GM23248 (cell line): ENCODE measurements at places on chromosomes 3 and 15. TPM values are rescaled to one million over a fixed set of nuclear protein-coding genes. Genes with fewer than 3 reads are reported as not detected.
A peak's percentile ranks its signal among the peaks of the same experiment; 100 is the strongest.

GRCh38 chr15:94524565-94524964 is 293.2 kb downstream of the MCTP2 start:
- no peak for DNase-seq

DNA sequence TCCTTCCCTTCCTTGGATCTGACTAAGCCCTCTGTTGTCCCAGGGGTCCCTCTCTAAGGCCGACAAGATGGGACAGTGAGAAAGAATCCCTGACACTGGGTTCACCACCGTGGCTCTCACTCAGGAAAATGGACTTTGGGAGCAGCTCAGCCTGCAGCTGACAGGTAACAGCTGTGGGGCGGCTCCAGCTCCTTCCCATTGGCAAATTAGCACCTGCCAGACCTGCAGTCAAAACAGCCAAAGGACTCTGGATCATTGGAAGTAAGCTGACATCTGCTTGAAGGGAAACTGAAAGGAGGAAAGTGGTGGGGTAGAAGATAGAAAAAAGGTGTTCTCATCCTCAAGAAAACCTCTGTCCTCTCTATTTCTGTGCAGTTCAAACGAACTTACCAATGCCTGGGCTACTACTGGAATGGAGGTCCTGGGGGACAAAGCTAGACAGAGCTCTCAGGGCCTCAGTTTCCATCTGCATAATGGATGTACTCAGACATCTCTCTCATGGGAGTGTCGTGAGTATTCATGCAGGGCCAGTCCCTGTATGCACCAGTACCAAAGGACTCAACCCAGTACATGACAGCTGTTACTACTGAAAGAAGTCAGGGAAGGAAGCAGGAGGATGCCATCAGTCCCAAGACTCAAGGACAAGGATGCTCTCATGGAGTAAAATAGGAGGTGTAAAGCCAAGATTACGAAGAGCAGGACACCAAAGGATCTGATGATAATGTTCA is 53.6 kb upstream of the DCLK3 start:
- no peak for DNase-seq

- DNase-seq, result peak; percentile 48
Observed at GRCh38 chr3:129756871-129757270, 136.6 kb downstream of the TMCC1 start.

GRCh38 chr3:61589856-61590255 is 28.5 kb downstream of the PTPRG start:
- DNase-seq, result peak; percentile 86

DNA sequence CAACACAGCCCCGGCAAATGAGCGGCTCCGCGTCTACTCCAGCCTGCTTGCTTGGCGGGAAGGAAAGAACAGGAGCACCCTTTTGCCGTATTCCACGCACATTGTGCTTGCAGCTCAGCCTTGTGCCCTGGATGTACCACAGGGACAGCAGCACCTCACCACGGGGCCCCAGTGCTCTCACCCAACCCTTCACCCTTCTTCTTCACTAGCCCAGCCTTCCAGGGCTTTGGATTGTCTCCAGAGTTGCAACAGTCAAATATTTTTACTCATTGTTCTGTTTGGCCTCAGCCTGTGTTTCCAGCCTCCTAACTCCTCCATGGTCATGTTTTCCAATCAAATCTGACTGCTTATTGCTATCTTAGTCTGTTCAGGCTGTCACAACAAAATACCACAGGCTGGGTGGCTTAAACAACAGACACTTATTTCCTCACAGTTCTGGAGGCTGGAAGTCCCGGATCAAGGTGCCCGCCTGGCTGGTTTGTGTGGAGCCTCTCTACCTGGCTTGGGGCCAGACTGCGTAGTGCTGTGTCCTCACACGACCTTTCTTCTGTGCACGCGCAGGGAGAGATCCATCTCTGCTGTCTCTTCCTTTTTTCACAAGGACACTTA is 79.2 kb upstream of the ABHD17C start:
- DNase-seq, result peak; percentile 89

DNA sequence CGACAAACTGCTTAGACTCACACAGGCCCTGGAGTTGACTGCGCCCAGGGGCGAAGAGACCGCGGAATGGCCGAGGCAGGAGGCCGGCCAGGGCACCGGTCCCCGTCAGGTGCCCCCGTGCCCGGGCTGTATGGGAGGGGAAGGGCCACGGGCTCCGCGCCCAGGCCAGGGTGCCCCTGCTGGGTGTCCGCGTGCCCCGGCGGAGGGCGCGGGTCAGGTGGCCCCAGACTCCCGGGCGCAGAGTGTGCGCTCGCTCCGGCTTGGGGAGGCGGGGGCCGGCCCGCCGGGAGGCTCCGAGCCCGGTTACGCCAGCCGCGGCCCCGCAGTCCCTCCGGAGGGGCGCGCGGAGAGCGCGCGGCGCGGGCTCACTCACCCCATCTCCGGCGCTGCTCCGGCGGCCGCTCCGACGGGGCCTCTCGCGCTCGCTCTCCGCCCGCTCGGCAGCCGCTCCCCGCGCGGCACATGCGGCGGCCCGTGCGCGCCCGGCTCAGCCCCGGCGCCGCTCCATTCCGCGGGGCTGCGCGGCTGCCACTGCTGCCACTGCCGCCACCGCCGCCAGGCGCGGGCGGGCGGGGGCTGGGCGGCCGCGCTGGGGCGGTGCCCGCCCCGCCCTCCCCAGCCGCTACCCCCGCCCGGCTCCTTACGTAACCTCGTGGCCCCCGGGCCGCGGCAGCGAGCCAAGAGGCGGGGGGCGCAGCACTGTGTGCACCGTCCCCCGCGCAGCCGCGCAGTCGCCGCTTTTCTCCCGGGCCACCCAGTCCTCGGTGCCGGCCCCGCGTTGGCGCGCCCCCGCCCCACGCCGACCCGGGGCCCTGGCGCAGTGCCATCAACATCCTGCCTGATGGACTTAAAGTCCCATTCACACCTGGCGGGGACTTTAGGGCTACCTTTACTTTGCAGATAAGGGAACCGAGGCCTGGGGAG is at the start of gene HOMER2:
Gene HOMER2, minus strand, starts transcription at position 563 of the 924 bp plus-strand sequence. Its CDS starts 185 bp downstream, at position 378.
- DNase-seq, result peak; percentile 69

GRCh38 chr3:18454766-18455165 is 29.6 kb upstream of the SATB1 start:
- DNase-seq, result no peak

- peak; percentile 94 for DNase-seq
Observed at GRCh38 chr3:122497425-122497824, 17.3 kb downstream of the KPNA1 start.

DNA sequence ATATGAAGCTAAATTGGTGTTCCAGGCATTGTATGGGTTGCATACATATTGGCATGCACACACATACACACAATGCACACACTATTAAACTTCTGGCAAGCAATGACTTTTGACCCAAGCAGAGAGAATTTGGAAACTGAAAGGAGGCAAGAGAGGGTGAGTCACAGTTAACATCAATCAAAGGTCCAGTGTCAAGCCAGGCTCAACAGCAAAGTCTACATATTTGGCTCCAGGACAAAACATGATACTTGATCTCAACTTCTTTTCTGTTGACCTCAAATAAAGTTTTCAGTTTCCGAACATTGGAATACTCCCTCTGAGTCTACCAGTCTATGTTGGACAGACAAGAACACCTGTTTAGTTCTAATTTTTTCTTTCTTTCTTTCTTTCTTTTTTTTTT is 28.3 kb downstream of the IL12A start:
- no peak for DNase-seq

DNA sequence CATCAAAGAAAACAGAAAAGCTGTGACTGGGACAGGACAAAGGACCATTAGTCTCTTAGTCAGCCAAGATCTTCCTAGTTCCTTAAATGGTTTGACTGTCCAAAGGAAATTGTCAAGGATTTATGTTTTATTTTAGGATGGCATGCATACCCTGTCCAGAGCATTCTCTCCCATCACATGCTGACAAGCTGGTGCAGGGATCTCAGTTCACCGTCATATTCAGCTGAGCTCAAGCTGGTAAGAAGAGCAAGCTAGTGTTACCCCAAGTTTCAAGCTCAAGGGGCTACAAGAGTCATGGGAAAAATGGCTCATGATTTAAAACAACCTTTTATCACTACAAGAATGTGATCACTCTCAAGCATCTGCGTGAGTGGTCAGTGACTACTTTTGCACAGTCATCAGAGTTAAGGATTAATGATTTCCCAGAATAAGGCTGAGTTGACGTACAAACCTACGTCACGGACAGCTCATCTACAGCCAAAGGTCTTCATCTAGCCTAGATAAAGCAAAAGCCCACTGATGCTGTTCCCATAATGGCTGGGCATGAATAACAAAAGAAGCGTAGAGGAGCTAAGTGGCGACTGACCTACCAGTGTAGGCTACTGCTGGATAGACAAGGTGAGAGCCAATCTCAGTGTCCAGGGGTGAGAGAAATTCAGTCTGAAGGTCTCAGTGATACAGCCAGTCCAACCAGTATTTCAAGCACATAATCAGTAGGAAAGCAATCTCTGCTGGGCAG is 157.5 kb downstream of the GABRB3 start:
- DNase-seq, result no peak

DNA sequence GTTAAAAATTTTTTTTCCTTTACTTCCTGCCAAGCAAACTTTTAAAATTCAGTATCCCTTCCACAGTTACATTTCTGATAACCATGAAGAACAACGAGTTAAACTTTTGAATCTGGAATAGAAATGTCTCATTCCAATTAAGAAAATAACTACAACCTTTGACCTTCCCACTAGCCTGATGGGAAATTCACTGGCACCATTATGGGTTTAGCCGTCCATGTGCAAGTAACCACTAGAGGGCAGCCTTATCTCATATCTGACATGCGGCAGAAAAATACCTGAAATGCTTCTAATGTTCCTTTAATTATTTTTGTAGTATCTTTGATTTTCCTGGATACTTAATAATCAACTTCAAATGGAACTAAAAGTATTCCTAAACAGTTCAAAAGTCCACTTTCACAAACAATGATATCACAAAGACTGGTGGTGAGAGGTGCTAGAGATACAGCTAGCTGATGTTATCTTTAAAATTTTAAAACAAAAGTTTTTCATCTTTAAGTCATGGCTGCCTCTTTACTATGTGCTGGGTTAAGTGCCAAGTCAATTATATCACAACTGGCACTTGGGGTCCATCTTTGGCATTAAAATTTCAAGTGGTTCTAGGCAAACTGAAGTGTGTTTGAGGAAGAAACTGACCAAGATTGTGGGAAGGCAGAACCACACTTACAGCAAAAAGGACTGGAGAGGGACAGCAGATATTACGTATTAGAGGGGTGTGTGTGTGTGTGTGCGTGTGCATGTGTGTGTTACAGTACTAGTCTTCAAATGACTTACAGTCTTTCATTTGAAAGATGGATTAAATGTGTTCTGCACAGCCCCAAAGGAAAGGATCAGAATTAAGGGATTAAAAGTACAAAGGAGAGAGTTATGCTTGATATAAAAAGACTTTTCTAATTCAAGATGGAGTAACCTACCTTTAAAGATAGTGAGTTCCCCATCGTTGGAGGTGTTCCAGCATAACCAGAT is 107.1 kb upstream of the ICE2 start:
- DNase-seq, result peak; percentile 89

- DNase-seq, result no peak
Observed at GRCh38 chr15:85141726-85142125, 160.1 kb downstream of the PDE8A start.

DNA sequence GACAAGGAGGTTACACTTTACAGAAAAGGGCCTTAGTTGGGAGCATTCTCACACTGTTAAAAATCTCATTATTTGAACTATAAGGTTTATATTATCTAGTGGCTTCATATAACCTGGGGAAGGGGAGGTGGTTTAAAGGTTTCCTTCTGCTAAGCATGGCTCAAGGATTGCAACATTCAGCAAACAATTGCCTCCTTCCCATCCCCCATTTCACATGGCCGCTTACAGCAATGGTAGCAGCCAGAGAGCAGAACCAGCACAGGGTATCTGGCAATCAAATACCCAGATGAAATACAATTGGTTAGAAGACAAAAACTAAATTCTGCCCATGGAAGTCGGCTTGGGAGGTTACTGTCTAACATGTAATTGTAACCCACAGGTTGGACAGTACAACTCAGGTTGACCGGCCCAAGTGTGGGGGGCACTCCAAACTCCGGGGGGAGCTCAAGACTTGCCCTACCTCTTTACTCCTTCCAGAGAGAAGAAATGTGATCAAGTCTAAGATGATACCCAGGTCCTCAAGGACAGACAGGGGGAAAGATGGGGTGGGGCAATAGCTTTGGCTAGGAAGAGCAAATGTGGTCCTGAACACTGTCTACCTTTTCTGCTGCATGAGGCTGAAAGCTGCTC is 15.5 kb downstream of the ETV5 start:
- DNase-seq, result no peak

GRCh38 chr3:38834110-38834509 is 18.1 kb upstream of the SCN10A start:
- DNase-seq, result peak; percentile 92

- no peak for DNase-seq
Observed at GRCh38 chr15:70556779-70557178, 206.6 kb downstream of the UACA start.

- no peak for DNase-seq
Observed at GRCh38 chr3:21055015-21055414, 696.0 kb downstream of the ZNF385D start.

GRCh38 chr3:38005076-38006020 is 14.8 kb downstream of the VILL start:
- no peak for DNase-seq

DNA sequence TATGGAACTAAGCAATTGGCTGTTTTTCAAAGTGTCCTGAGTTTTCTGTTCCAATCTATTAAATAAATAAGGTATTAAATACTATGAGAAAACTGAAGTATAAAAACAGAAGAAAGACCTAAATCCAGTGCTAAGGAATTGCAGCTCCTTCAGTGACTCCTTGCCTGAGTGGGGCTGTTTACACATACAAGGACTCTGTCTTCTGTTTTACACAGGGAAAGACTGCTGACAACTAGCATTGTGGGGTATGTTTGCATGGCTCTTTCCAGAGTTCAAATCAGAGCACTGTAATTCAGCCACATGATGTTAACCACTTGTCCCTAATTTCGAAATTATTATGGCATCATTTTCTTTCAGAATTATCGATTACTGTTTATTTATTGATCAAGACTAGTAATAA is 31.3 kb upstream of the MEIS2 start:
- DNase-seq, result no peak

DNA sequence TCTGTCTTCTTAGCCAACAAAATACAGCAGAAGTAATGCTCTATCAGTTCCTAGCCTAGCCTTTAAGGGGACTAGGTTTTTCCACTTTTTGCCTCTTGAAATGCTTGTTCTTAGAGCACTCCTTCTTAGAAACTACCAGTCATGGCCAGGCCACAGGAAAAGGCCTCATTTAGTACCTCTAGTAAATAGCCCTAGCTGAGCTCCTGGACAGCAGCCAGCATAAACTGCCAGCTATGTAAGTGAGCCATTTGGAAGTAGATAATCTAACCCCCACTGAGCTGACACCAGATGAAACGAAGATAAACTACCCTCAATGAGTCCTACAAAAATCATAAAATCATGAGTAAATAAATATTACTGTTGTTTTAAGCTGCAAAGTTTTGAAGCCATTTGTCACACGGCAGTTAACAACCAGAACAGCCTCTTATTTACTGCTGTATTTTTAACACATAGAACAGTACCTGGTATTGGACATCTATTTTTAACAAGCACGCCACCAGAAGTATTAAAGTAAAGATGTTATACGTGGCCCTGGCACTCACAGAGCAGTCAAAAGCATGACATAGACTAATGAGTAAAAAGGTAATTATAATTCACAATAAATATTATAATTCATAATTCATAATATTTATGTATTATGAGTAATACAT is 12.0 kb downstream of the TBC1D5 start:
- no peak for DNase-seq

Gene CSPG4
- polyA plus RNA-seq, result 5.3 and 5.6 TPM in 2 replicates

Gene TMEM158
- 3.3 and 4.5 TPM in 2 replicates for polyA plus RNA-seq

Gene ANXA2
- 6,052 and 6,251 TPM in 2 replicates for polyA plus RNA-seq

Gene GCSAM
- polyA plus RNA-seq, result 0.19 and 0.20 TPM in 2 replicates

Gene GOLGA8S
- polyA plus RNA-seq, result not detected in 2 replicates

Gene LDHAL6B
- polyA plus RNA-seq, result 0.10 and 0.25 TPM in 2 replicates

Gene GHRL
- polyA plus RNA-seq, result 0.71 TPM in 1 of 2 replicates, not detected in the other

Gene NR1I2
- 0.06 TPM in 1 of 2 replicates, not detected in the other for polyA plus RNA-seq

Gene MYH15
- 0.08 TPM in 1 of 2 replicates, not detected in the other for polyA plus RNA-seq
